ENCODE measurements at places on chromosomes 4 and X.
A peak's percentile ranks its signal among the peaks of the same experiment; 100 is the strongest.

DNA sequence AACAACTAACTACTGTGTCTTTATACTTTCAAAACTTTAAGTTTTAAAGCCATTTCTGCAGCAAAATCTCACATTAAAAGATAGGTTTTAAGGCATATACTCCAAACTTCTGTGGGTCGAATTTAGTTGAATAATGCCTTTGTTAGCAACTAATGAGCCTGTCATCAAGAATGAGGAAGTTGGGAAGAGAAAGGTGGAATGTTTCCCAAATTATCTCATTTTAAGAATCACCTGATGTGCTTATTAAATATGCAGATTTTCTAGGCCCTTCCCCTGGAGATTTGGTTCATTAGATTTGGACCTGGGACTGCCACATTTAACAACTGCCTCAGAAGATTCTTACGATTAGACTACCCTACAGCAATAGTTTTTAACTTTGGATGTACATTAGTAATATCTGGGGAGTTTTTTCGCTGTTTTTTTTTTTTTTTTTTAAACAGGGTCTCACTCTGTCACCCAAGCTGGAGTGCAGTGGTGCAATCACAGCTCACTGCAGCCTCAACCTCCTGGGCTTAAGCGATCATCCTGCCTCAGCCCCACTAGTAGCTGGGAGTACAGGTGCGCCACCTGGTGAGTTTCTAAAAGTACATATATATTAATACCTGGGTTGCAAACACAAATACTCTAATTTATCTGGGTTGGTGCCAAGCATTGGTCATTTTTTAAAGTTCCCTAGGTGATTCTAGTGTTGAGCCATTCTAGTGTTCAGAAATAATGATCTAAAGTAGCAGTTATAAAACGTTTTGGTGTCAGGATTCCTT, 16.1 kb upstream of the TASL start:
- DNase-seq = no peak

- peak; percentile 42 for DNase-seq
Measured at GRCh38 chrX:119753639-119754257, 4.6 kb upstream of the SOWAHD start.

DNA sequence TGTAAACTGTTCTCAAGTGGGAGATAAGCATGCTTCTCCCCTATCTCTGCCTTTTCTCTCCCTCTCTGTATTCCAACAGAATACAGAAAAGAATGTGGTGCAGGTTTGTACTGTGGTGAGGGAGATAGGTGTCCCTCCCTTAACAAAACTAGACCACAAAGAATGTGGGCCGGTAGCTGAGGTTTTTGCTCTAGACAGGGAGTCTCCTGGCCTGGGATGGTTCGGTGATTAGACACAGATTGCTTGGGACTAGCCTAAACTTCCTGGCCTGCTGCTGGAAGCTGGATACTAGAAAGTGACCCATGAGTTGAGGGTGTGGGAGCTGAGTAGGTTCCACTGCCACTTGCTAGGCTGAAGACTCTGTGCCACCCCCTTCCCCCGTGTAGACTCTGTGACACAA, 143.0 kb downstream of the CXXC4 start:
- DNase-seq = no peak

- DNase-seq = peak; percentile 74
Measured at GRCh38 chr4:37453281-37453998, 208.9 kb downstream of the NWD2 start.

Data from GM03348 (cell line).